ENCODE measurements at places on chromosomes 11 and 22.

- no peak for DNase-seq
These were observed 1057.2 kb downstream of the NTM start for GRCh38 chr11:132427611-132428010.

DNA sequence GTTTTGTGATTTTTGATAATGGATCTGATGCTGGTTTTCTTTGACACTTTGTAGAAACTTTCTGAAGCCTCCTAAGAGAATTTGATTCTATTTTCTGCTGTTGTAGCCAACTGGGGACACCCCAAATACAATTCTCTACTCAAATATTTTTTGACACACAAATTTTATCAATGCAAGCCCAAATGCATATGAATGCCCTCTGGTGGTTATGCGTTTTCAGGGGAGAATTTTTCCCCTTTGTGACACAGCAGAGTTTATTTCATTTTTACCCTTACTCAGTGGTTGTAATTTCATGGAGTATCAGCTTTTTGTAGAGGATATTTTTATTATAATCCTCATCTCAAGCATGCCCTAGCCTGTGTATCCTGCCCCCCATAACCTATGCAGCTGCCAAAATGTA lies 44.7 kb upstream of the MTMR2 start:
- DNase-seq = no peak

DNA sequence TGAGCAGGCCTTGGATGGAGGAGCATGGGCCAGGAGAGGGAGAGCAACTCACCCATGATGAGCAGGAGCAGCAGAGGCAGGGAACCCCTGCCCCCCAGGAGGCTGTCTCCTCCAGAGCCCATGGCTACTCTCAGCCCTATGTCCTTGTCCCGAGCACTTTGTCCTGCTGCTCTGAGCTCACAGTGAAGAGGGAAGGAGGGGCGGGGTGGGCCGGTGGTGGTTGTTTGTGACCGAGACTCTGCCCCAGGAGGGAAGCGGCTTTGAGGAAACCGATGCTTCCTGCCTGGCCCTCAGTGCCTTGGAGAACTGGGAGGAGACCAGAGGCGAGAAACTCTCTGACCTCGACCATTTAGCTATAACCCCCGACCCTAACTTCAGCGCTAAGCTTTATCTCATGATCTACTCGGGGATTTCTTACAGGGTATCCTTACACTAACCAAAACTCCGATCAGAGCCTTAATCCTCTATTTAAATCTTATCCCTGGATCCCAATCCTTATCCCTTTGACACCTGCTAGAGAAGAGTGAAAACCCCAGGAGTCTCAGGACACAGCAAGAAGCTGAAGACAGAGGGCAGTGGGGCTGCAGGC lies at the start of gene ROBO4:
Gene ROBO4, minus strand, starts transcription at position 192 of the 589 bp plus-strand sequence. Its CDS starts 70 bp downstream, at position 122.
- no peak for DNase-seq

DNA sequence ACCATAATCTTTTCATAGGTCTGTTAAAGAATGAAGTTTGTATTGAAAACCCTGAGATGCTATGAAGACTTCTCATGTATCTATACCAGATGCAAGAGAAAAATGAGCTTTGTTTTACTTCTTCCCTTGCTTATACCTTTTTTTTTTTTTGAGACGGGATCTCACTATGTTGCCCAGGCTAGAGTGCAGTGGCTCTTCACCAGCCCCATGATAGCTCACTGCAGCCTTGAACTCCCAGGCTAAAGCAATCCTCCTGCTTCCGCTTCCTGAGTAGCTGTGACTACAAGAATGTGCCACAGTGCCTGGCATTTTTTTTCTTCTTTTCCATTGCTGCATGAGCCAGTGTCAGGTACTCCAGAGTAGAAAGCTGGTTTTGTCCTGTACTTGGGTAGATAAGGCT lies 10.8 kb downstream of the CEP295 start:
- no peak for DNase-seq

DNA sequence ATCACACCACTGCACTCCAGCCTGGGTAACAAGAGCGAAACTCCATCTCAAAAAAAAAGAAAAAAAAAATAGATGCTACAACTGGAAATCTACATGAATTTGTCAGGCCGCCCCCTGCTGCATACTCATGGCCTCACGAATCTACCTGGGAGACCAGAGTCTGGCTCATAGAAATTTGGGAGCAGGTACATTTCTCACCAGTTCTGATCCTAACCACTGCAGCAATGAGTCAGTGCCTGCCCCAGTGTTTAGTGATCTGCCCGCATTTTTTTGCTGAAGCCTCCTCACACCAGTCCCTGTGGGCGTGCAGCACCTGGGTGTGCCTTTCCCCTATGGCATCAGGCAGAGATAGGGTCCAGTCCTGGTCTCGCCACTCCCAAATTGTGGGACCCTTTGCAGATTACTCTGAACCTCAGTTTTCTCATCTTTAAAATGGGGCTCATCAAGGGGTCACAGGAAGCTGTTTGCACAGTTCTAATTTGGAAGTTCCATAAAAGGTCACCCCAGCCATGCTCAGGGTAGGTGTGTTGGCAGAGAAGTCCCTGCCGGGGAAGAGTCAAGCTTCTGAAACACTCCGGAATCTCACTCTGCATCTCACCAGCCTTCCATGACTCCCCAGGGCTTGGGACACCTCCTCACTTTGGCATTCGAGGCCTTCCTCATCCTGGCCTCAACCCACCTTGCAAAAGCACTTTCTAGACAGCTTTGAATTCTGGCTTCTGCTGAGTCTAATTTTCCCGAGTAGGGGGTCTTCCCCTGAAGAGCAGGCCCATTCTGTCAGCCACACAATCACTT lies 39.3 kb upstream of the LINC01488 start:
- DNase-seq = no peak

GRCh38 chr22:27576413-27576812 lies 225.1 kb downstream of the MN1 start:
- DNase-seq = no peak

GRCh38 chr11:1827931-1828330 lies 6.9 kb upstream of the SYT8 start:
- DNase-seq = no peak

DNA sequence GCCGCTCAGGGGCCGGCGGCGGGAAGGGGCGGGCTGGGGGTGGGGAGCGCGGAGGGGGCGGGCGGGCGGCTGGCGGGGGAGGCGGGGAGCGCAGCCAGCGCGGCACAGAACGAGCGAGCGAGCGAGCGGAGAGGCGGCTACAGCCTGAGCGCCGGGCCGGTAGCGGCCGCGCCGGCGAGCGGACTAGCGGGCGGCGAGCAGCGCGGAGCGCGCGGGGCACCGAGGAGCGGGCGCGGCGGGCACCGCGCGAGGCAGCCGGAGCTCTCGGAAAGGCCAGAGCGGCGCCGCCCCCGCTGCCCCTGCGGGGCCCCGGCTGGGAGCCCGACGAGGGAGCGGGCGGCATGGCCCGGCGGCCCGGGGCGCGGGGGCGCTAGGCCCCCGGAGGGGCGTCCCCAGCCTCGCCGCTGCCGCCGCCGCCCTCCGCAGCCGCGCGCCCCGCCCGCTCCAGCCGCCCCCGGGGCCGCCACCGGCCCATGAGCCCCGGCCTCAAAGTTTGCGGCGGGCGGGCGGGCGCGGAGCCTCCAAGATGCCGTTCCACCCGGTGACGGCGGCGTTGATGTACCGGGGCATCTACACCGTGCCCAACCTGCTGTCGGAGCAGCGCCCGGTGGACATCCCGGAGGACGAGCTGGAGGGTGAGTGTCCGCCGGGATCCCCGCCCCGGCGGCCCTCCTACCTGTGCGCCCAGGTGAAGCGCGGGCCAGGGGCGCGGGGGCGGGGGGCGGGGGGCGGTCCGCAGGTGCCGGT lies at the start of gene CABP7:
Gene CABP7, plus strand, starts transcription at position 105 of the 747 bp plus-strand sequence. Its CDS starts 422 bp downstream, at position 527.
- DNase-seq = no peak

- DNase-seq = no peak
These were observed 86.0 kb downstream of the CCDC81 start for GRCh38 chr11:86460461-86461385.

DNA sequence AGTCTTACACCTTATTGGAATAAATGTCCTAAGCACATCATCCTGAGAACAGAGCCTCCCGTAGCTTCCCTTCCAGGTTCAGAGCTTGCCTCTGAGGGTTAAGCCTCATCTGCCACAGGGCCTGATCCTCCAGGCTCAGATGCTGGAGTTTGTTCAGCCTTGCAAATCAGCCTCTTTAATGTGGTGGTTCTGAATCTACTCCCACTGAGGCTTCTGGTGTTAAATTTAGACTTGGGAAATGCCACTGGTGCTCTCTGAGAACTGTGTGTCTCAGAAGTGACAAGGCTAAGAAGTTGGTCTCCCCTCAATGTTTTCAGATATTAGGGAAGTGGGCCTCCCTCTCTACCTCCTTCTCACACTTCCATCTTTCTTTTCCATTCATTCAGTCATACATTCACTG lies 68.7 kb downstream of the CCDC81 start:
- DNase-seq = no peak

DNA sequence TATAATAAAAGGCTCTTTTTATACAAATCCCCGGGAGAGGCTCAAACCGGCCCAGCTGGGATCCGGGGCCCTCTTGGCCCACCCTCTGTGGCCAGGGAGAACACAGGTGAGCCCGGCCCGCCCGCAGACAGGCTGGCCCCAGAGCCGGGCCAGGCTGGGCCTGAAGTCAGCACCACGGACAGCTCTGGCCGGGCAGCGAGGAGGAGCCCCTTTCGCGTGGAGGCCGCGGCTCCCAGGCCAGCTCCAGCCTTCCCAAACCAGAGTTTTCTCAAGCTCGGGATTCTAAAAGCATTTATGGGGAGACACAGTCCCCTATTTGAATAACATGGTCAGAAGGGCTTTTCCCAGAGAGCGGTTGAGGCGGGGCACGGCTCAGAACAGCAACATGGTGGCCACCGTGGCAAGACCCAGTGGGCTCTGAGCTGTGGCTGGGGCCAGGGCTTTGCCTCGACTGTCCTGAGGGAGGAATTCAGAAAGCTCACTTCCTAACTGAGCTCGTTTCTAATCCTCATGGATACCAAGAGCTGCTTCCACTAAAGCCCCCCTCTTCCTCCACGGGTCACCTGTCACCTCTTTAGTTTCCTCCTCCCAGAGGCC lies 115.4 kb downstream of the BRD1 start:
- DNase-seq = no peak

GRCh38 chr11:62148271-62148980 lies 24.6 kb downstream of the INCENP start:
- no peak for DNase-seq

- no peak for DNase-seq
These were observed 231.7 kb downstream of the DYNC2H1 start for GRCh38 chr11:103340956-103341355.

DNA sequence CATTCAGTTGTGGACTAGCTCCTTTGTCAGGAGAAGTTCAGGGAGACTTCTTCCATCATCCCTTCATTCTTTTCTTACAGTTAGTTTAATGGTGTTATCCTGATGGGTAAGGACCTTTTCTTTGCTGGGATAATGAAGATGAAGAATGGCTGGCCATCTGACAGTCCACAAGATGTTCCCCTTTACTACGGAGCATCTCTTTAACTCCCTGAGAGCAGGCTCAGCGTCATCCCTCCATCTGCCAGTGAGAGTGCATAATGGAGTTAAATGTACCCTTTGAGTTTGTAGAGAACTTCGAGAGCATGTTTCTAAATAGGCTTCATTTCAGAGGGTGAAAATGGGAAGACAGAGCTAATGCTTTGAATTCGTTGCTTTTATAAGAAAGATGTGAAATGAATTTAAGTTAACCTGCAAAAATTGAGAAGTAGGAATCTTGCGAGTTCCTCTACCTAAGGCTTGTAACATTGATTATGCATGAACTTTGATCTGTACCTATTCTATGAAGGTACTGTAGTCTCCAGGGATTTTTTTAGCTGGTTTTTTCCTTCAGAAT lies 1.7 kb downstream of the EP300 start:
- peak; percentile 31 for DNase-seq

GRCh38 chr11:97865424-97866012 lies 1155.2 kb upstream of the CNTN5 start:
- no peak for DNase-seq

DNA sequence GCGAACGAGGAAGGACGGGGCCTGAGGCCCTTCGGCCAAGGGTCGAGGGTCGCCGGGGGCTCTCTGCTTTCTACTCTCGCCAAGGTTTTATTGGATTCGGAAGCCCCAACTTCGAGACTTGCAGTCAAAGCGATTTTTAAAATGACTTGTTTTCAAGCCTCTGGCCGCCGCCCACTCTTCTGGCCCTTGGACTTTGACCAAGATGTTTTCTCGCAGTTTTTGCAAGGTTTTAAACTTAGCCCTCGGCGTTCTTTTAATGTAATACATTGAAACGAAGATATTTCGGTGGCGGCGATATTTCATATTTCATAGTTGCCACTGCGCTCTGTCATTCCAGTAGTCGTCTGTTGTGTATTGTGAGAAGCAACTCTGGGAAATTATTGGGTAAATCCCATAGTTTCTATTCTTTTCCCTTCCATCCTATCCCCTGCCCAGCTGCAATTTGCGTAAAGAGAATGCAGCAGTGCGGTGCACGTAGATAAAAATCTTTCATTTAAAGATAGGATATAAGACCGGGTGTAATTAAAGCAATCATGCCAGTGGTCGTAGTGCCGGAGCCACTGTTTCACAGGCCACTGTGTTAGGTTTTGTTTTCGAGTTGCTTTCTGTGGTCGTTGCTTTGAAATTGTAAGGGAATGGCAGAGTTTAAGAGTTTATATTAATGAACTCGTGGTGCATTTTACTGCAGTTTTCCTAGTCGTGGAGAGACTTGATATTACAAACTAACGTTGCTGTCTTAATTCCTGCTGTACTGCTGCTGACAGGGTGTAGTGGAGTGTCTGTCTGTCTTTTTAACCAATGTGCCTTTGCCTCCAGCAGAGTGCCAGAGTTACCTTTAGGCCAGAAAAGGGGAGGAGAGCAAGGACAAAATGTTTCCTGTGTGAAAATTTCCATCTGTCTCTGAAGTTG lies 702 bp downstream of the BIRC2 start:
- DNase-seq = peak; percentile 30

DNA sequence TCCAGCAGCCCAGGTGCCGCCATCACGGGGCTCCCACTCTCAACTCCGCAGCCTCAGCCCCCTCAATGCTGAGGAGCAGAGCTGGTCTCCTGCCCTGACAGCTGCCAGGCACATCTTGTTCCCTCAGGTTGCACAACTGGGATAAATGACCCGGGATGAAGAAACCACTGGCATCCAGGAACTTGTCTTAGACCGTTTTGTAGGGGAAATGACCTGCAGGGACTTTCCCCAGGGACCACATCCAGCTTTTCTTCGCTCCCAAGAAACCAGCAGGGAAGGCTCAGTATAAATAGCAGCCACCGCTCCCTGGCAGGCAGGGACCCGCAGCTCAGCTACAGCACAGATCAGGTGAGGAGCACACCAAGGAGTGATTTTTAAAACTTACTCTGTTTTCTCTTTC lies at the start of gene SAA1:
Gene SAA1, plus strand, starts transcription at position 316 of the 400 bp plus-strand sequence. CDS start 624 bp downstream, outside the sequence.
- DNase-seq = no peak

DNA sequence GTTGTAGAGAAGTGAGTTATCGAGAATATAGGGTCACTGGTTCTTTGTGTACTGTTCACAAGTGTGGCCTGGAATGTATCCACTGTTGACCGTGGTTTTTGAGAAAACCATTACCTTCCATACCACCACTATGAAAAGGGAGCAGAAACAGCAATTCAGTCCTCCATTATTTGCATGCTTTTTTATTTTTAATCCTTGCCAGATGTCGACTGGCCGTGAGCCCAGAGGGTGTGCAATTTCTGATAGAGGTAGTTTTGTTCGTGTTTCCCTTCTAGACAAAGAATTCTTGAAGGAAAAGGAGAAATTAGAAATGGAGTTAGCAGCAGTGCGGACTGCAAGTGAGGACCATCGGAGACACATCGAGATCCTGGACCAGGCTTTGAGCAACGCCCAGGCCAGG lies 81.7 kb downstream of the AMOTL1 start:
- DNase-seq = no peak
